ENCODE measurements at places on chromosomes 6 and 20. TPM values are rescaled to one million over a fixed set of nuclear protein-coding genes. Genes with fewer than 3 reads are reported as not detected.

The IMPG1 gene
- total RNA-seq, result not detected

The VTA1 gene
- total RNA-seq, result 24.7 TPM

The FAM209B gene
- not detected for total RNA-seq

The ADGRF1 gene
- total RNA-seq, result 9.1 TPM

The CALHM4 gene
- total RNA-seq, result not detected

The CNR1 gene
- not detected for total RNA-seq

The ORC3 gene
- 8.5 TPM for total RNA-seq

The CHRNA4 gene
- total RNA-seq, result not detected
